ENCODE measurements at places on chromosomes 13 and 19. TPM values are rescaled to one million over a fixed set of nuclear protein-coding genes. Genes with fewer than 3 reads are reported as not detected.

Gene OR7E24
- total RNA-seq, result not detected

Gene ELAVL1
- 65.9 TPM for total RNA-seq

GRCh38 chr19:28873301-28873700 lies 339.6 kb downstream of the UQCRFS1 start:
- no peaks in the 10 kb centered on the region for H3K4me1 ChIP-seq
- H3K27me3 ChIP-seq, result peaks cover 4% of the 10 kb centered on the region
- no peak overlapping the region for H3K4me3 ChIP-seq
- H3K27ac ChIP-seq, result no peak overlapping the region
- no peaks in the 10 kb centered on the region for H3K36me3 ChIP-seq
- DNase-seq, result no peak

- peak overlapping the region; percentile 95 for H3K27ac ChIP-seq
- peaks cover 21% of the 10 kb centered on the region for H3K36me3 ChIP-seq
- H3K4me1 ChIP-seq, result peaks cover 52% of the 10 kb centered on the region
- H3K4me3 ChIP-seq, result peak overlapping the region; percentile 75
These were observed 2.0 kb downstream of the ITPKC start for GRCh38 chr19:40718774-40719391.

Gene ARHGEF7
- 63.2 TPM for total RNA-seq

Gene VASP
- total RNA-seq, result 155 TPM

- H3K36me3 ChIP-seq, result no peaks in the 10 kb centered on the region
- H3K27me3 ChIP-seq, result no peaks in the 10 kb centered on the region
- H3K4me1 ChIP-seq, result no peaks in the 10 kb centered on the region
- H3K27ac ChIP-seq, result no peak overlapping the region
- no peak overlapping the region for H3K4me3 ChIP-seq
These were observed 267.6 kb downstream of the PCDH17 start for GRCh38 chr13:57899096-57899495.

DNA sequence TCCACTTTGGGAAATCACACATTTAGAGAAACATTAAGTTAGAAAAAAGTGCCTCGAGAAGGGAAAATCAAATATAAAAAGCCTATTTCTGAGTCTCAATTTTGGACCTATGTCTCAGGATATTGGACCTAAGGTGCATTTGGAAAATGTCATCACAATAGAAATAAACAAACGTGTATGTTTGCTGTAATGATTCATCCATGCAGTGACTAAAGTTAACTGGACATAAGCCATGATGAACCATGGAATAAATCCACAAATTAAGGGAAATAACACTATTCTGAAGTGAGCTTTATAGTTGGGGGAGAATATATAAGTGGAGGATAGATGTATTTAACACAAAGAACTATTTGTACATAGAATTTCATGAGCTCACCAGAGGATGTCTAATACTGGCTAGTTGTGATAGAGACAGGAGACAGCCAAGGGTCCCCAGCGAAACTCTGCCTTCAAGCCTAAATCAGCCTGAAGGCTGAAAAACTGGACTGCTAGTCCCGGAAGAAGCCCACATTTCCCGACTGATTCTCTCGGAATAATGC lies 963.3 kb upstream of the SPRY2 start:
- H3K4me1 ChIP-seq, result no peaks in the 10 kb centered on the region
- H3K27me3 ChIP-seq, result no peaks in the 10 kb centered on the region
- no peak overlapping the region for H3K4me3 ChIP-seq
- DNase-seq, result no peak
- H3K36me3 ChIP-seq, result no peaks in the 10 kb centered on the region
- no peak overlapping the region for H3K27ac ChIP-seq

DNA sequence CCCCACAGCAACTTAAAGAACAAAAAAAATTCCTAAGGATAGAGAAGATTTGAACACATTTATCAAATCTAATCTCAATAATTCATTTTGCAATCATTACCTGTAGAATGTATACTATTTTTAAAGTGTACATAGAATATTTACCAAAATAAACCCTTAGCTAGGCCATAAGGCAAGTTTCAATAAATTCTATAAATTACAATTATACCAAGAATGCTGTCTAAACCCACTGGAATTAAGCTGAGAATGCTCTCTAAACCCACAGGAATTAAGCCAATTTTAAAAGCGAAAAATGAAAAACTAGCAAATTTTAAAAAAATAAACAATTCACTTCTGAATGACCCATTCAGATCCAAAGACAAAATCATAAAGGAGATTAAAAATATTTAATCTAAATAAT lies 540.4 kb upstream of the NBEA start:
- no peaks in the 10 kb centered on the region for H3K4me1 ChIP-seq
- DNase-seq, result no peak
- H3K4me3 ChIP-seq, result no peak overlapping the region
- H3K27ac ChIP-seq, result no peak overlapping the region
- H3K27me3 ChIP-seq, result no peaks in the 10 kb centered on the region

DNA sequence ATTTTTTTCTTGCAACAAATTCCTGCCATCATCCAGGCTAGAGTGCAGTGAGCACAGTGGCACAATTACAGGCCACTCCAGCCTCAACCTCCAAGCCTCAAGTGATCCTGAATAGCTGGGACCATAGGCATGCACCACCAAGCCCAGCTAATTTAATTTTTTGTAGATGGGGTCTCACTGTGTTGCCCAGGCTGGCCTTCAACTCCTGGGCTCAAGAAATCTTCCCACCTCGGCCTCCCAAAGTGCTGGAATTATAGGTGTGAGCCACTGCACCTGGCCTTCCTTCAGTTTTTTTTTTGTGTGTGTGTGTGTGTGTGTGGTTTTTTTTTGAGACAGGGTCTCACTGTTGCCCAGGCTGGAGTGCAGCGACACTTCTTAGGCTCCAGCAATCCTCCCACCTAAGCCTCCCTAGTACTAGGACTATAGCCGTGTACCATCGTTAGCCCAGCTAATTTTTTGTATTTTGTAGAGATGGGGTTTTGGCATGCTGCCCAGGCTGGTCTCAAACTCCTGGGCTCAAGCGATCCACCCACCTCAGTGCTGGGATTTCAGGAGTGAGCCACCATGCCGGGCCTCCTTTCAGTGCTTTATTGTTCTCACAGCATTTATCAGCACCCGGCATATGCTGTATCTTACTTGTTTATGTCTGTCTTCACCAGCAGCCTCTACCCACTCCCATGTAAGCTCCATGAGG lies 5.9 kb upstream of the SRRM5 start:
- H3K36me3 ChIP-seq, result peaks cover 26% of the 10 kb centered on the region
- H3K27ac ChIP-seq, result no peak overlapping the region
- no peak overlapping the region for H3K4me3 ChIP-seq
- H3K4me1 ChIP-seq, result no peaks in the 10 kb centered on the region
- no peak for DNase-seq

DNA sequence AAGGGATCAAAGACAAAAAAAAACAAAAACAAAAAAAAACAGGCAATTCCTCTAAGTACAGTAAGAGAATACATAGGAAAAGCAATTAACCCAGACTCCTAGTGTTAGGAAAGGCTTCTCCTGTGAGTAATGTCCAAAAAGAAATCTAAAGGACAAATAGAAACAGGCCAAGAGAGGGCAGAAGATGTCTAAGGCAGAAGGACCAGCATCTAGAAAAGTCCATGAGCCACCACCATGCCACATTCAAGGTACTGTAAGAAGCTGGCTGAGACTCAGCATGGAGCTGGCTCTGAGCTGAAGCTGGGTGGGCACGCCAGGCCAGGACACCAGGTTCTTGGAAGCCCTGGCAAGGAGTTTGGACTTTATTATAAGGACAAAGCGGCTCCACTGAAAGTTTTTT lies 118.1 kb upstream of the FRY start:
- H3K36me3 ChIP-seq, result no peaks in the 10 kb centered on the region
- DNase-seq, result no peak
- H3K27me3 ChIP-seq, result no peaks in the 10 kb centered on the region
- no peak overlapping the region for H3K4me3 ChIP-seq

Gene EPSTI1
- total RNA-seq, result 24.7 TPM

Gene RFPL4AL1
- total RNA-seq, result not detected

DNA sequence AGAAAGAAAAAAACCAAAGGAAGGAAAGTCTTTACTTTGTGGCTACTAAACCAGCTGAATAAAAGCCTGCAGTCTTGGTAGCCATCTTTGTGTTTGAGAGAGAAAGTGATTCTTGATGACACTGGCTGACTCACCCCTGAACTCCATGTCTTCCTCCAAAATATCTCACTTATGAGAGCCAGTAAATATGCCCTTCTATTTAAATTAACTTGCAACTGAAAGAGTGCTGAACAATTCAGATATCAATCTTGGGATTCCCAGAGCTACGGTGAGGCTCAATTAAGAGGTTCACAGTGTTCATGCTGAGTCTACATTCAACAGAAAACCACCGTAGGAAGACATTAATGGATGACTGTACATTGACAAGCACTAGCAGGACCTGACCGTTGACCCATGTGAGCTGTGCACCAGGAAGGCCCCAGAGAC lies 57.9 kb downstream of the KCTD12 start:
- no peak overlapping the region for H3K4me3 ChIP-seq
- no peak for DNase-seq
- peaks cover 8% of the 10 kb centered on the region for H3K4me1 ChIP-seq
- H3K36me3 ChIP-seq, result no peaks in the 10 kb centered on the region
- no peaks in the 10 kb centered on the region for H3K27me3 ChIP-seq

Gene AMH
- 6.1 TPM for total RNA-seq

DNA sequence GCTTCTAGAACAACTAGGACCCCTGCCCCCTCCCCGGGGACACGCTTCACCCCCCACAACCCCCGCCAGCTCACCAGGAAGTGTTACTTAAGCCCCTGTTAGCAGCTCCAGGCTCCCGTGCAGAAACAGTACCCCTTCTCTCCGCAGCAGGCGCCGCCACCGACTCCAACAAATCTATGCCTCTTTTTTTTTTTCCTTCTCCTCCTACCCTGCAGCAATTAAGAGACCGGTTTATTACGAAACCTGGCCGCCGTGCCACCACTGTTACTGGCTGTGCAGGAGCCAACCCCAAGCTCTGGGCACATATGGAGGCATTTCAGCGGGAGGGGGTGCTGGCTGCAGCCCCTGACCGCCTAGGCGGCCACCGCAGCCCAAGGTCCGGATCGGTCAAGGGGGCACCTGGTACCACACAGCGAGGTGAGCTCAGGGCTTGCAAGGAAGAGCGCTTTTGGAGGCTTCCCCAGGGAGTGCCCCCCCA lies 2.4 kb downstream of the GADD45B start:
- peaks cover 24% of the 10 kb centered on the region for H3K4me1 ChIP-seq
- no peaks in the 10 kb centered on the region for H3K27me3 ChIP-seq
- H3K27ac ChIP-seq, result peak overlapping the region; percentile 91
- H3K4me3 ChIP-seq, result peak overlapping the region; percentile 93

DNA sequence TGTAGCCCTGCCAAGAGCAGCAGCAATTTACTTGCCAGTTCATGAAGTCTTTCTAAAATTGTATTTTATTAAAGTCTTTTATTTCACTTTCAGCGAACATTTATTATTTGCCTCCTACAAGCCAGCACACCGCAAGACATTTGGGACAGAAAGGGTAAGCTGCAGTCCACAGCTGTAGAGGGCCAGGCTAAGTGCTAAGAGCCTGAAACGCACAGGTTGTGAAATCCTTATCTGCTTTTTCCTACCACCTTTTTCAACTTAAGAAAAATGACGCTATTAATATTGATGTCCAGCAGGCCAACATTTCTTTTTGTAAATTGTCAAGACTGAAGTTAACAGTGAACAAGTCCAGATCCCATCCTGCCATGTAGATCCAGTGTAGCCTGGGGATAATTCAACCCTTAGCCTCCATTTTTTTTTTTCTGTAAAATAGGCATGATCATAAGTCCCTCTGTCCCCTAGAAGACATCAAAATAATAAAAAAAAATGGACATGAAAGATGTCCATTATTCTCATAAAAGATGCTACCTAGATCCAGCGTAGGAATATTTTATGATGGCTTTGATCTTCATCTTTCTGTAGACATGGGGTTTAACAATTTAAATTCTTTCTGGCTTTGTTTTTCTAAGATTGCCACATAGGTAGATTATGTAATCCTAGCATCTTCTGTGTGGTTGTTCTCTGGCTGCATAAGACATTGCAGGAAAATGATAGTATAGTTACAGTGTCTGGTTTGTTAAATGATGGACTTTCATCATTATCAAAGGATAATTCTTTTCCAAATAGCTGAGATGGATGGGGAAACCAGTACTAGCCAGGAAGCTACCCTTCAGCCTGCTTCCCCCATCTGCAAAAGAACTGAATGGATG lies 128.4 kb downstream of the SHISA2 start:
- H3K4me1 ChIP-seq, result no peaks in the 10 kb centered on the region
- no peak overlapping the region for H3K4me3 ChIP-seq
- H3K36me3 ChIP-seq, result no peaks in the 10 kb centered on the region
- no peak overlapping the region for H3K27ac ChIP-seq
- no peak for DNase-seq

DNA sequence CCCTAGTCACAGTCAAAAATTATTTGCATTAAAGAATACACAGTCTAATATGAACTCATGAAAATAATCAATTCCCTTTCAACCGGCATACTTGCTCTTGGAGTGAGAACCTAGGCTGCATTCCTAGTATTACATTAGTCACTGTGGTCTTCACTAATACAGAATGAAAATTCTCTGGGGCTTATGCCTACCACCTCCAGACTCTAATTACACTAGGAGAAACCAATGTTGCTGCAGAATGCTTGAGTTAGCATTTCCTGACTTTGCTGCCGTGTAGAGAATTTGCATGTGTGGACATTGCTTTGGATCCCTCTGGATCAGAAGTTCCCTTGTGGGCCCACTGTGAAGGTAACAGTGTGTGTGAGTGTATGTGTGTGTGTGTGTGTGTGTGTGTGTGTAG lies 87.8 kb downstream of the CCNA1 start:
- no peaks in the 10 kb centered on the region for H3K27me3 ChIP-seq
- no peaks in the 10 kb centered on the region for H3K36me3 ChIP-seq
- H3K4me3 ChIP-seq, result no peak overlapping the region
- H3K4me1 ChIP-seq, result no peaks in the 10 kb centered on the region
- no peak for DNase-seq

GRCh38 chr19:33698576-33699435 lies 77.1 kb downstream of the CHST8 start:
- DNase-seq, result peak; percentile 30
- H3K27ac ChIP-seq, result no peak overlapping the region
- no peak overlapping the region for H3K4me3 ChIP-seq
- no peaks in the 10 kb centered on the region for H3K36me3 ChIP-seq
- H3K4me1 ChIP-seq, result no peaks in the 10 kb centered on the region
- no peaks in the 10 kb centered on the region for H3K27me3 ChIP-seq

- peaks cover 16% of the 10 kb centered on the region for H3K4me1 ChIP-seq
- no peak for DNase-seq
- H3K36me3 ChIP-seq, result no peaks in the 10 kb centered on the region
These were observed 2.1 kb upstream of the PNMA8B start for GRCh38 chr19:46497773-46498172.

DNA sequence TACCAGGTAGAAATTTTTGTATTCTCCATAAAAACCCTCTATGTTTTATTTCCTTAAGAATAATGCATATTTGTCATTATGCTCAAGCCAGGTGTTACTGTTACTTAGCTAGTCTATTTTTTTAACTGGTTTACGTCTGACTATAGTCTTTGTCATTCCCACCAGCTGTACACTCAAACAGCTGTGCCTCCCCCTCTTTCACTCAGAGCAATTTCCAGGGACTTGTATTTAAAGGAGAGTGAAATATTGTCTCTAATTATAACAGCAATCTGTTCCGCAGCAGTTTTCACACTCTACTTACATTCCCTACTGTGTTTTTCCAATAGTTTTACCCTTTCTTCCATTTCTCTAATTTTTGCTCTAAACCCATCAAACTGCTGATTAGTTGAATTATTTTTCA lies 813.6 kb upstream of the MIR17HG start:
- H3K27me3 ChIP-seq, result no peaks in the 10 kb centered on the region
- H3K27ac ChIP-seq, result no peak overlapping the region
- no peak overlapping the region for H3K4me3 ChIP-seq
- no peak for DNase-seq

Gene ADGRE1
- 1.8 TPM for total RNA-seq

Gene KLK5
- not detected for total RNA-seq

GRCh38 chr13:81382246-81382645 lies 1041.3 kb upstream of the SPRY2 start:
- H3K4me1 ChIP-seq, result no peaks in the 10 kb centered on the region
- H3K27ac ChIP-seq, result no peak overlapping the region
- DNase-seq, result no peak
- H3K4me3 ChIP-seq, result no peak overlapping the region
- no peaks in the 10 kb centered on the region for H3K27me3 ChIP-seq

Gene STOML3
- total RNA-seq, result not detected
